ENCODE measurements at places on chromosomes 11 and 22. TPM values are rescaled to one million over a fixed set of nuclear protein-coding genes. Genes with fewer than 3 reads are reported as not detected.

DNA sequence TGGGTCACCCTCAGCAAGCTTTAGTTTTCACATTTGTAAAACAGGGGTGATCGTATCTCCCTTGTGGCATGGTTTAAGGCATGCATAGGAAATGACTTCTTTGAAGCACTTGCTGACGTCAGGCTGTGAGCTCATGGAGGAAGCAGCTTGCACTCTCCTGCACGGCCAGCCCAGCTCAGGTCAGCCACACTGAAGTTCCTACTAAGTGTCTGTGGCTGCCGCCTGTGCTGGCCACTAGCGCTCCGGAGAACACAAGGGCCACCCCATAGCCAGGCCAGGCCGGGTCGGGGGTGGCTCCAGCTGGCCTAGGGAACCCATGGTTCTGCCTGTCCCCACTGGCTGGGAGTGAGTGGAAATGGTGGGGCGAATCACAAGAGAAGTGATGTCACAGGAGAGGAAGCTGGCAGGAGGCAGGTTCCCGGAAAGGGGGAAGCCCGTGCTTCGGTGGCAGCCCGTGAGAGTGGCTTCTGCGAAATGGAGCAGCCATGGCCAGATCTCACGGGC, 28.2 kb downstream of the KCTD17 start:
- no peak for DNase-seq
- H3K4me1 ChIP-seq: no peaks in the 10 kb centered on the region
- peaks cover 23% of the 10 kb centered on the region for H3K27me3 ChIP-seq
- no peak overlapping the region for H3K4me3 ChIP-seq

DNA sequence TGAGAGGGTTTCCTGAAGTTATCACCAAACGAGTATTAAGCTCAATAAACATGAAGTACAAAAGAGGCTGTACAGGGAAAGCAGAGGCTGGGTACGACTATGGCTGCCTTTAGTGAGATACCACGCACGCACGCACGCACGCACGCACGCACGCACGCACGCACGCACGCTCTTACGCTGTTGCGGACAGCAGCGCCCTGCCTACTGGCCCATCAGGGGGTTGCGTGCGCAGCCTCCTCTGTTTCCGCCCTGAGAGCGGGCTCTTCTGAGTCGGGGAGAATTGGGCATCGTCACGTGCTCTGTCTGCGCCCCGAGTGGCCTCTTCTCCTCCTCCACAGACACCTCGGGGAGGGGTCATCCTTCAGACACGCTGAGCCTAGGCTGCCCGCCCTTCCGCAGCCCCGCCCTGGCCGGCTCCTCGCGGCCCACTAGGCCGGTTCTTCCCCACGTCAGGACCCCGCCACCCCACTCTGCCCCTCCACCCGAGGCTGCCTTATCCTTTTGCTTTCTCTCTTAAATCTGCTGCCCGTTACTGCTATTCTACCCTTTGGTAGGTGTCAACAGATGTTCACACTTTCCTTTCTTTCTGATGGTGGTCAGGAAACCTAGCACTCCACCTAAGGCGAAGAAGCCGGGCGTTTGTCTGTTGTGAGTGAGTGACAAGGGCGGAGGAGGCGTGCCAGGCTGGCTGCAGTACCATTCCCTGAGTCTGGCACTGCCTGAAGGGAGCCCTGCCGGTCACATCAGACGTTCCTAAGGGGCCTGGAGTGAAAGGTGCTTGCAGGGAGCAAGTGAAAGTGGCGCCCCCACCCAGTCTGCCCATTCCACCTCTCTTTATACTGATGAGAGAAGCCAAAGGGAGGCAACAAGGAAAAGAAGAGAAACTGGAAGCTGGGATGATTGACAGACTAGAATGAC, 300.4 kb upstream of the B3GAT1 start:
- H3K36me3 ChIP-seq: no peaks in the 10 kb centered on the region
- no peak for DNase-seq
- no peak overlapping the region for H3K4me3 ChIP-seq
- no peaks in the 10 kb centered on the region for H3K4me1 ChIP-seq
- H3K27me3 ChIP-seq: no peaks in the 10 kb centered on the region

DNA sequence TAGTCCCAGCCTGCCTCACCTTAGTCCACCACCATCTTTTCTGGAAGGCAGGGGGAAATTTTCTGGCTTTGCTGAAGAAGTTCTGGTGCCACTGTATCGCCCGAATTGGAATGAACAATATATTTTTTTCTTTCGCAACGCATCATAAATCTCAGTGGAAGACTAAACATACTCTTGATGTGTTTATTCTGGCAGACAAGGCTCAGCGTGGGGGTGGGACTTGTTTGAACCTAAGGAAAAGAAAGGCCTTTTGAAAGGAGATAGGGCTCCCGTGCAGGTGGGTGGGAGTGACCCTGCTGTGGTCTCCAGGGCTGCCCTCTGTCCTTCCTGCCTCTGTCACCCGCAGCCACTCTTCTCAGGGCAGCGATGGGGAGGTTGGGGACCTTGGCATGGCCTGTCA, 42.5 kb downstream of the CD82 start:
- H3K4me3 ChIP-seq: no peak overlapping the region
- peak overlapping the region; percentile 18 for H3K27ac ChIP-seq
- peak; percentile 68 for DNase-seq
- peaks cover 40% of the 10 kb centered on the region for H3K4me1 ChIP-seq
- no peaks in the 10 kb centered on the region for H3K27me3 ChIP-seq

Gene KRTAP5-7
- 0.59 TPM for total RNA-seq

Data from osteoblast (primary cell).